ENCODE measurements at places on chromosomes 5 and 9. TPM values are rescaled to one million over a fixed set of nuclear protein-coding genes. Genes with fewer than 3 reads are reported as not detected.

The ARSB gene
- total RNA-seq = 32.4 TPM

The FGD3 gene
- 0.86 TPM for total RNA-seq

DNA sequence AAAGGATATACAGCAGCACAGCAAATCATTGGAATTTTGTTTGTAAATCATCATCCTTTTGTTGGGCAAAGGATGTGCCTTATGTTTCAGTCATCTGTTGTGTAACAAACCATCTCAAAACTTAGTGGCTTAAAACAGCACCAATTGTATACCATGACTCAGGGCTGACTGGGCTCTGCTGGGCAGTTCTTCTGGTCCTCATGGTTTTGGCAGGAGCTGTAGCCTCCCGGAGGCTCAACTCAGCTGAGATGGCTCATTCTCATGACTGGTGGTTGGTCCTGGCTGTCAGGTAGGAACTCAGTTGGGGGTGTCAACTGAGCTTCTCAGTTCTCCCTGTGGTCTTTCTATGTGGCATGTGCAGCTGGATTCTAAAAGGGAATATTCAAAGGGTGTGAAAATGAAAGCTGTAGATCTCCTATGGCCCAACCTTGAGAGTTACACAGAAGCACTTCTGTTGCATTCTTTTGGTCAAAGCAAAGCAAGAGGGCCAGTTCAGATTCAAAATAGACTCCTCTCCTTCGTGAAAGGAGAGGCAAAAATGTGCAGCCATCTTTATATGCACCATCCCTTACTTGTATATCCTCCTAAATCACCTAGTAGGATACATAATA is 39.1 kb upstream of the CPEB4 start:
- DNase-seq = no peak

GRCh38 chr9:133737071-133737773 is 930 bp downstream of the SARDH start:
- DNase-seq = peak; percentile 95

- DNase-seq = peak; percentile 73
Observed at GRCh38 chr5:8726383-8727036, 819.4 kb downstream of the SEMA5A start.

- no peak for DNase-seq
Observed at GRCh38 chr9:96719921-96720320, 58.0 kb downstream of the ZNF510 start.

- DNase-seq = no peak
Observed at GRCh38 chr9:131656356-131657036, 83.4 kb downstream of the RAPGEF1 start.
